ENCODE measurements at places on chromosomes 2 and 18. TPM values are rescaled to one million over a fixed set of nuclear protein-coding genes. Genes with fewer than 3 reads are reported as not detected.

GRCh38 chr18:70058916-70059315 lies 111.2 kb upstream of the CD226 start:
- no peak for DNase-seq

DNA sequence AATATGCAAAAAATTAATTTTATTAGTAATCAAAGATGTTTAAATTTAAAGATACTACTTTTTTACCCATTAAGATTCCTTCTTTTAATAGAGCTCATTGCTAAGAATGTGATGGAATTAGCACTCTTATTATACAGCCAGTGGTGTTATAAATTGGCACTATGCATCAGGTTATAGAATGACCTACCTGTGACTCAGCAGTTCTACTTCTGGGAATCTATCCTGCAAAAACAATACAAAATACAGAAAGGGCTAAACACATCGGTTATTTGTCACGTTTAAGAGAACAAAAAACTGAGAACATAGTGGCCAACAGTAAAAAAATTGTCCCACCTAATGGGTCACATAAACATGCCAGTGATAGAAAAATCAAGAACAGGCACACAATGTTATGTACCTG lies 9.4 kb upstream of the ADD2 start:
- no peak for DNase-seq

DNA sequence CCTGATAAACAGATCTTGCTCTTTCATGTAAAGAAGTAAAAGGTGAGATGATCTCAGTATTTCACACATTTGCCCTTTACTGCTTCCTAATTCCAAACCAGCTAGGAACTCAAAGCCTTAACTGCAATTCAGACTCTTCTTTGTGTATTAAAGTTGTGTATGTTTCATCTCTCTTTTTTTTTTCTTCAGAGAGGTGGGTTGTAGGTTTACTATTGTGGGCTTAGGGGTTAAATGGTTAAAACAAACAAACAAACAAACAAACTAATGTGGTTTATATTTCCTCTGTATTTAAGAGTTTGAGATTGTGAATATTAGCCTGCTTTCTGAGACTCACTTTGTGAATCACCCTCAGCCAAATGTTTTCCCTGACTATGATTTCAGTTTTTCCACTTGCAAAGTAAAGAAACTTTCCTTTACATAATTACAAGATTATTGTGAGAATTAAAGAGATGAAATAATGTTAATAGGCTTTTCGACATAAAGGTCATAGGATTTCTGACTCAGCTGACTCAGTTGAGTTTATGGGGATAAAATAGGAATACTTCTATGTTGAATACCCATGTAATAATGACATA lies 2.8 kb downstream of the GULP1 start:
- DNase-seq: no peak

- no peak for DNase-seq
Measured at GRCh38 chr2:58475756-58476155, 234.6 kb upstream of the FANCL start.

GRCh38 chr2:132517386-132517785 lies 100.8 kb downstream of the GPR39 start:
- no peak for DNase-seq

DNA sequence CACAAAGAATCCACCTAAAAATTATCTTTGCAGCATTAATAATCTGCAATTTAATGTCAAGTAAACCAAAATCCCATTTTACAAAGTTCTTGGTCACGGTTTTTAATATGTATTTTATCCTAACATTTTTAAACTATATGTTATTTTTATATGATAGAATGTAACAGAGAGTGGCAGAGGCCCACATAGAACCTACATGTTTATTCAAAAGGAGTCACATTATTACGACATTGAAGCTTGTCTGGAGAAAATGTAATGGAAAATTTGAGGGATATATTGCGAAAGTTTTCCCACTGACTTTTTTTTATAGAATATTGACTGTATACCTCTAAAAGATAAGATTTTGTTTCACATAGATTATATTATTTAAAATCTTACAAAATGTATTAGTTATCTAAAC lies 89.7 kb upstream of the COL3A1 start:
- DNase-seq: no peak

GRCh38 chr2:33494877-33495641 lies 18.6 kb downstream of the RASGRP3 start:
- no peak for DNase-seq

DNA sequence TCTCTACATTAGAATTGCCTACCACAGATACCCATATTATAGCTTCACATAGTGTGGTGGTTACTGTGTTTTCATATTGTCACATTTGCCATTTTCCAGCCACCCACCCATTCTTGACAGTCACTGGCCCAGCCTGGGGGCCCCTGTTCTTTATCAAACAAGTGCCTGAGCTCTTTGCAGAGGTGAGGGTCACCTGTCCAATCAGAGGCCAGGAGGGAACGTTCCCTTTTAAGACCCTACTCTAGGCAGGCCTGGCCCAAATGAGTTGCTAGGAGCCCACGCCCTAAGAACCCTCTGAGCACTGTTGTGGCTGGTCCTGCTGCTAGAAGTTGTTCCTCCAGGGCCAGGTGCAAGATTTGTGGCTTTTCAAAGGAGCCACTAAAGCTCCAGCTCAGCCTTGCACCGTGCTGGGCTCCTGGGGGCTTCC lies 5.2 kb downstream of the IL37 start:
- no peak for DNase-seq

DNA sequence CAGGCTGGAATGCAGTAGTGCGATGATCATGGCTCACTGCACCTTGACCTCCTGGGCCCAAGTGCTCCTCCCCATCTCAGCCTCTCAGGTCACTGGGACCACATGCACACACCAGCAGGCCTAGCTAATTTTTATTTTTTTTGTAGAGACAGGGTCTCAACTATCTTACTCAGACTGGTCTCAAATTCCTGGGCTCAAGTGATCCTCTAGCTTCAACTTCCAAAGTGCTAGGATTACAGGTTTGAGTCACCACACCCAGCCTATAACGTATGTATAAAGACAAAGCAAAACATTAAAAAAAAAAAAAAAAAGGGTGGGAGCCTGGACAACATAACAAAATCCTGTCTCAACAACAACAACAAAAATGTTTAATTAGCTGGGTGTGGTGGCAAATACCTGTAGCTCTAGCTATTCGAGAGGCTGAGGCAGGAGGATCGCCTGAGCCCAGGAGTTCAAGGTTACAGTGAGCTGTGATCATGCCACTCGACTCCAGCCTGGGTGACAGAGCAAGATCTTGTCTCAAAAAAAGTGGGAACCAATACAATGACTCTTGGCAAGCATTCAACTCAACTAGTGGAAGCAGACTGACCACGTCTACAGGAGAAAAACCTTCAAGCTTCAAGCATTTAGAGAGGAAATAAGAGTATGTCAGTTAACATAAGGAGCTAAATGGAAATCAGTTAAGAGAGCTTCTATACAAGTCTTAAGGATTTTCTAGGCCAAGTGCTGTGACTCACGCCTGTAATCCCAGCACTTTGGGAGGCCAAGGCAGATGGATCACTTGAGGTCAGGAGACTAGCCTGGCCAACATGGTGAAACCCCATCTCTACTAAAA lies 2.6 kb downstream of the GTF3C2 start:
- no peak for DNase-seq

GRCh38 chr2:23134726-23135125 lies 250.3 kb upstream of the KLHL29 start:
- DNase-seq: no peak

GRCh38 chr18:24530630-24531111 lies 70.2 kb downstream of the HRH4 start:
- peak; percentile 44 for DNase-seq

DNA sequence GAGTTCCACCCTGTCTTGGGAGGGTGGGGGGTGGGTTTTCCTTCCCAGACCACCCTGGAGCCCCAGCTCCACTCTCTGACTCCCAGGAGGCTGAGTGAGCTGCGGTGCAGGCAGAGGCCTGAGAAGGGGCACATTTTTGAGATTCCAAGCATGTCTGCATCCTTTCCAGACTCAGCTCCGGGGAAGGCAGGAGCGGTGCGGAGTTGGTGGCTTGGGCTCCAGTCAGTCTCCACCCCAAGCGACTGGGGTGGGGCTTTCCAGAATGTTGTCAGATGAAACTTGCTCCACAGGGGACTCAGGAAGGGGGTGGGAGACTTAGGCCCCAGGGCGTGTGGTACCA lies 44.2 kb upstream of the HS6ST1 start:
- no peak for DNase-seq

MAP3K2 gene
- total RNA-seq: 59.4 TPM

SPEG gene
- total RNA-seq: 9.9 TPM

GULP1 gene
- total RNA-seq: 99.3 TPM

All from kidney epithelial cell (primary cell).